NCI-H774 (cell line): ENCODE measurements at places on chromosomes 11 and 22.

- no peak for DNase-seq
Measured at GRCh38 chr11:64544616-64545296, 46.3 kb upstream of the SLC22A12 start.

- no peak for DNase-seq
Measured at GRCh38 chr11:44260081-44260480, 49.9 kb downstream of the ALX4 start.

GRCh38 chr22:28992565-28993356 is 68.9 kb downstream of the C22orf31 start:
- peak; percentile 7 for DNase-seq

- no peak for DNase-seq
Measured at GRCh38 chr11:90344546-90344945, 121.7 kb upstream of the CHORDC1 start.

- no peak for DNase-seq
Measured at GRCh38 chr11:16169541-16169940, 186.8 kb downstream of the SOX6 start.

- DNase-seq = no peak
Measured at GRCh38 chr11:47409440-47410369, 1.3 kb downstream of the SLC39A13 start.

DNA sequence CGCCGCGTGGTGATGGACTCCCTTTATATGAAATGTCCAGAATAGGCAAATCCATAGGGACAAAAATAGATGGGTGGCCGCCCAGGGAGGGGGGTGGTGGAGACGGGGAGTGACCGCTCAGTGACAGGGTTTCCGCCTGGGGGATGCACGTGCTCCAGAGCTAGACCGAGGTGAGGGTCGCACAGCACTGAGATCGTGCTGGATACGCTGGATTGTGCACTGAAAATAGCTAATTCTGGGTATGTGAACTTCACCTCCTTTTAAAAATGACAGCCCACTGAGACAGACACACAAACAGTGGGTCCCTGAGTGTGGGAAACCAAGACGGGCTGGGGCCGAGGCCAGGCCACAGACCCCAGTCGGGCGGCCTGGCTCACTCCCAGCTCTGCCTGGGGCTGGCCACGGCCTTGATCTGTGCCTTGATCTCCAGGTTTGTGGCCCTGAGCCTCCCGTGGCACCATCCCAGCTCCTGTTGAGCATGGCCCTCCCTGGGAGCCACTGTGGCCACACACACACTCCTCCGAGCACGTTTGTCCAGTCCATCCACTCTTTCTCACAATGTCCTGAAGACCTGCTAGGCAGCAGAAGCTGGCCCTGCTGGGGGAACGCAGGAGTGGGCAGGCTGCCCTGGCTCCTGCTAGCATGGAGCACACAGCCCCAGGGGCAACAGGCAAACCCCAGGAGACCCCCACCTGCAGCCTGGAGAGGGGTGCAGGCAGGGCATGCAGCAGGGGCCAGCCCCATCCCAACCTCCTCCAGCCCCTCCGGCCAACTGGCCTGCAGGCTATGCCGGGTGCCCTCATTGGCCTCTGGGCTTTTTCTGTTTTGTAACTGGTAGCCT is 41.0 kb upstream of the TH start:
- no peak for DNase-seq

GRCh38 chr11:66126808-66127555 is 56.9 kb downstream of the PACS1 start:
- DNase-seq = no peak

DNA sequence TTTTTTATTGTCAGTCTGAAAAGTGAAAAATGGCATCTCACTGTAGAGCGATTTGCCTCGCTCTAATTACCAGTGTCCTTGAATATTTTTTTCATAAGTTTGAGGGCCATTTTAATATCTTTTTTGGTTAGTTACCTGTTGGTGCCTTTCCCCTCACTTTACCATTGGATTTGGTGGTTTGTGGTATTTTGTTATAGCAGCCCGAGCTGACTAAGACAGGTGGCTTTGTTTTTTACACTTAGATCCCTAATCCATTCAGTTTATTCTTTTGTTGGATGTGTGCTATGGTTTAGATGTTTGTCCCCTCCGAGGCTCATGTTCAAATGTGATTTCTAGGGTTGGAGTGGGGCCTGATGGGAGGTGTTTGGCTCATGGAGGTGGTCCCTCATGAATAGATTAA is 6.5 kb upstream of the CAPN5 start:
- DNase-seq = no peak

- peak; percentile 23 for DNase-seq
Measured at GRCh38 chr11:130177782-130178181, 18.2 kb downstream of the ST14 start.

DNA sequence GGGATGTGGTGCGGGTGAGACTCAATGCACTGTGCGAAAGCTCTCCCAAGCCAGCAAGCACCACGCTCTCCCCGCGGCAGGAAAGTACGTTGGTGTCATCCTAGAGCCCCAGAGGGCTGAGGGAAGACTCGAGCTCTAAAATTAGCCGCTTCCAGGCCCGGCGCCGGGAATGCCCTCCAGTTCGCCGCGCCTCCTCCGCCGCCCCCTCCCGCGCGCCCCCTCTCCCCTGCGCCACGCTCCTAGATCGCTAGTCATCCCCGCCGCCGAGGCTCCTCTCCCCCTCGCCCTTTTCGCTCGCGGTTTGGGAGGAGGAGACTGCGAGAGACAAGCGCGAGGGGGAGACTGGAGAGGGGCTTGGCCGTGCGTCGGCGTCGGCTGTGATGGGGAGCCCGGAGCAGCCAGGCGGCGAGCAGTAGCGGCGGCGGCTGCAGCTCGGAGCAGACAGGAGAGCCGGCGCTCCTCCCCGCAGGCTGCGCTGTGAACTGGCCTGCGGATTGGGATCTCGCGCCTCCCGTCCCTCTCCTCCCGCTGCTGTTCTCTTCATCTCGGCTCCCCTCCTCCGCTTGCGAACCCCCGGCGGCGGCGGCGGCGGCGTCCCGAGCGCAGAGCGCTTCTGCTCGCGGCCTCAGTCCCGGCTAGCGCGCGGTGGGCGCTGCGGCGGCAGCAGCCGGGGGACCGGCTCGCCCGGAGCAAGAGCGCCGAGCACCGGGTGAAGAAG is at the start of gene FAT3:
FAT3 (plus strand) TSS at position 412 of the 718 bp plus-strand sequence. CDS start 127,295 bp downstream, outside the sequence.
- DNase-seq = peak; percentile 73

- DNase-seq = no peak
Measured at GRCh38 chr11:43787824-43788223, 92.8 kb upstream of the ALKBH3 start.

- DNase-seq = no peak
Measured at GRCh38 chr11:4039011-4039410, 55.6 kb upstream of the RRM1 start.

GRCh38 chr22:38355275-38355674 is 38.0 kb upstream of the CSNK1E start:
- no peak for DNase-seq

GRCh38 chr22:47000256-47000655 is 237.8 kb downstream of the TBC1D22A start:
- no peak for DNase-seq

GRCh38 chr11:122663764-122664163 is 8.2 kb downstream of the UBASH3B start:
- no peak for DNase-seq

GRCh38 chr11:390175-390574 is 3.8 kb upstream of the PKP3 start:
- peak; percentile 16 for DNase-seq

- DNase-seq = no peak
Measured at GRCh38 chr11:128283451-128283850, 303.9 kb downstream of the ETS1 start.

GRCh38 chr11:76206327-76207081 is at the start of gene WNT11:
Gene WNT11, minus strand, starts transcription at chr11:76206502. Its CDS starts 95 bp downstream, at chr11:76206407.
- DNase-seq = peak; percentile 64

- no peak for DNase-seq
Measured at GRCh38 chr11:17720796-17721171, 1.4 kb downstream of the MYOD1 start.

GRCh38 chr22:35629406-35630216 is 12.5 kb upstream of the MB start:
- no peak for DNase-seq

GRCh38 chr11:120121336-120121735 is 16.6 kb downstream of the TRIM29 start:
- no peak for DNase-seq

DNA sequence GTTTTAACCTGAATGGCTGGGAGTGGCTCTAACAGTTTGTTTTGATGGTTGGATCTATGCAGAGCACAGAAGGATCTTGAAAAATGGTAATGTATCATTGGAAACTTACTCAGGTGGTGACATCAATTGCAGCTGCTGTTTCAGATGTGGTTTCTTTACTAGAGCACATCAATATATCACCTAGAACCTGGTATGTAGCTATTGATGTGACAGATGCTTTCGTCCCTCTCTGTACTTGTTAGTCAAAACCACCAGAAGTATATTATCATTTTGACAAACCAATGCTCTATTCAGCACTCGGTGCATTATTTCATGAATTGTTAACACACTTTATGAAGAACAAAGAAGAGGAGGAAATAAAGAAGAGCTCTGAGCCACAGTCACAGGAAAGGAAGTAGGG is 26.6 kb upstream of the SCN3B start:
- no peak for DNase-seq

DNA sequence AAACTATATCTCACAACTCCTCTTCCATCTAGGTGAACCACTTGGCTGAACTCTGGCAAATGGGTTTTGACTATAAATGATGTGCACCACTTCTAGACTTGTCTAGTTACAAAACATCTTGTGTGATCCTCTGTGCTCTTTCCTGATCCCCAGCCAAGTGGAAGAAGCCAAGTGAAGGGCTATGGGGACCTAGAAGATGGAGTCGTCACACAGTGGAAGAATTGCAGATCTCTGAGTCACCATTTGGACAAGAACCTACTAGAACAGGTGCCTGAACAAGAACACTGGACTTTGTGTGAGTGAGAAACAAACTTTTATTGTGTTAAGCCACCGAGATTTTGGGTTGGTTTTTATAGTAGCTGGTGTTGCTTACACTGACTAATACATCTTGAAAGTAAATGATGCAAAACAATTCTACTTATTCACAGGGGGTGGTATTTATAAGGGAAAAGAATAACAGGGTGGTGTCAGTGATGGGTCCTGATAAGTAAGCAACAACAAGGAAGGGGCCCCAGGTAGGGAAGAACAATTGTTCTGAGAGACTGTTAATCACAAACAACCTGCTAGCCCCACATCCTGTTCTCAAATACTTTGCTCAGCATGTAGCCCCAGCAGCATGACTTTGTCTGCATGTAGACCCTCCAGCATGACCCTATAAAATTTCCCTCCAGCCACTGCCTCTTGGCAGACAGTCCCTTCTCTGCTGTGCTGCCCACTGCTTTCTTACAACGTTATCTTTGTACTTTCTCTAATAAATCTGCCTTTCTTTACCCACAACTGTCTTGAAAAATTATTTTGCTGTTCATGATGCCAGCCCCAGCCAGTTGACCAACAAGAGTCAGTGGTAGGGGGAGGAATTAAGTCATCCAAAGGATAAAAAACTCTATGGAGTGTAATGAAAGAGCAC is 280.7 kb upstream of the PLET1 start:
- DNase-seq = no peak

- no peak for DNase-seq
Measured at GRCh38 chr22:49800408-49801238, 27.1 kb downstream of the BRD1 start.

DNA sequence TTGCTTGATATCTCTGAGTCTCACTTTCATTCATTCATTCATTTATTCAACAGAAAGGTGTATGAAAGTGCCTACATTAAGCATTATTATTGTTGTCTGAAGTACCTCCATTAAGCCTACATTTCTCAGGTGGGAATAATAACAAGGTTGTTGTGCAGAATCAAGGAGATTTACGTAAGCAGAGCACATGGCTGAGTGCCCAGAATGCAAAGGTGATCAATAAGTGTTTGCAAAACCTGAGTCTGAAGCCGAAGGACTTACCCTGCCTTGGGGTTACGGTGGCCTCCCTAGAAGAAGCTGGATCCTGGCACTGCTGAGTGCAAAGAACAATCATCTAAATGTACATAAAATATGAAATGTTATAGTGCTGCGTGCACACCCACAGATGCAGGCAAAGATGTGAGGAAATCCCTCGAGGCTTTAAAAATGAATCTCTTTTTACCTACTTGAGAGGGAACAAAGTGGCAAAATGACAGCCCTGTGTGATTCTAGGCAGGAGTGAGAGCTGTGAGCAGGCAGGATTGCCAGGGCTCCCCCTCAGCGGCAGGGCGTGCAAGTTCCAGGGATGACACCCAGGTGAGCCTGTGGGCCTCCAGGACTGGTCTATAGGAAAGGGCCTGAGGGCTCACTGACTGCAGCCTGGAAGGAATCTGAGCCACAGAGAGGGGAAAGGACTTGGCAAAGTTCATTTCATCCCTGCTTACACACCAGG is 133.1 kb upstream of the TBCEL start:
- no peak for DNase-seq

GRCh38 chr11:11117730-11118129 is 235.3 kb downstream of the CSNK2A3 start:
- DNase-seq = no peak

DNA sequence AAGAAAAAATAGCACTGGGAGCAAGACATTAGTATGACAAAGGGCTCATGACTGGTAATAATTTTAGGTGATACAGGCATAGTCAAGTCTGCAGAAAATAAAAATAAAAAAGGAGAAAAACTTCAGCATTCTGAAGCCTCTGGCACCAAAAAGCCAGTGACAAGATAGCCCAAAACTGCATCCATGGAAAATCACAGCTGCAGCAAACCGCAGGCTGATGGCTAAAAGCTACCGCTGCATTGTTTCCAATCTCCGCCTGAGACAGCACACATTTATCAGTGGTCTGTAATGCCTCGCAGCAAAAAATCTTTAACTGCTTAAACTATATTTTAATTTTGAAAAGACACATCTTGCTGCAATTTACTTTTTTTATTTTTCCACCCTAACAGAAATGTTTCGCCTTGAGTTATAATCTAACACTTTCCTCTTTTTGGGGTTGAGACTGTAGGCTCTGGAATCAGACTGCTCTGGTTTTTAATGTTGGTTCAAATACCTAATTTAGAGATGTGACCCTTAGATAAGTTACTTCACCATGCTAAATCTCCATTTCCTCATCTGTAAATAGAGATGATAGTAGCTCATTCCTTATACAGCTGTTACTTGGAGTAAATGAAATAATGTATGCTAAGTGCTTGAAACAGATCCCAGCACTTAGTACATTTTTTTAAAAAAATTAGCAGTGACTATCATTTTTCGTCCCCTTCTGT is 42.0 kb upstream of the FIBIN start:
- no peak for DNase-seq

DNA sequence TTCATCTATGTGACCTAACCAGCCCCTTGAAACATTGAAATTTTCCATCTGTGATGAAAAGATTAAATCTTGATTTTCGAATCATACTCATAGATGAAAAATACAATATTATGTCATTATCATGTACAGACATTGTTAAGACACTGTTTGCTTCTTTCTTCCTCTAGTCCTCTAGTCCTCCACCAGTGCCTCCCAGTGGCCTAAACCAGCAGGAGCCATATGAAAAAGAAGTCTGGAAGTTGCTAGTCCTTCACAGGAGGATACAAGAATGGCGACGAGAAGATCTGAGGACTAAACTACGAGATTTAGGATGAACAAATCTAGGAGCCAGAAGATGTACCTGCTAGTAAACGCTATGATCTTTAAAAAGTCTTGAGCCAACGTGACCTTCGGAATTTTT is 134.1 kb downstream of the SLC17A6 start:
- no peak for DNase-seq

GRCh38 chr22:45332001-45332400 is 22.3 kb downstream of the FAM118A start:
- no peak for DNase-seq
